ENCODE measurements at places on chromosomes 1 and 21. TPM values are rescaled to one million over a fixed set of nuclear protein-coding genes. Genes with fewer than 3 reads are reported as not detected.

GBP4 gene
- 75.5 TPM for total RNA-seq

GPR3 gene
- 2.4 TPM for total RNA-seq

AK5 gene
- total RNA-seq = not detected

AMY1B gene
- total RNA-seq = not detected

DNA sequence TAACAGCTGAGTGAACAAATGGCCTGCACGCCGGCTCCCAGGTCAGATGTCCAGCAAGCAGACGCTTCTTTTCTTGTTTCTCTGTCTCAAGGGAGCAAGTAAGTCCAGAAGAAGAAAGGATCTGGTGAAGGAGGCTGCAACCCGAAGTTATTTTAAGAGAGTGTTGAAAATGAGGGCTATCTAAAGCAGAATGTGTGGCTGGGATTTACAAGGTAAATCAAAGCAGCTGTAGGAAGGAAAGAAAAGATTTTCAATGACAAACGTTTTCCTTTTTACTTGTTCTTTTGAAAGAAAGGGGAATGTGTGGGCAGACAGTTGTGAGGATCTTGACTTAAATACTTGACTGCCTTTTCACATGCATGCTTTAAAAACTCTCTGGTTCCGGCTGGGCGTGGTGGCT, 311.5 kb downstream of the KIF26B start:
- peaks cover 6% of the 10 kb centered on the region for H3K27me3 ChIP-seq
- no peak overlapping the region for H3K4me3 ChIP-seq

- H3K36me3 ChIP-seq = peaks cover 3% of the 10 kb centered on the region
- H3K27me3 ChIP-seq = peaks cover 11% of the 10 kb centered on the region
- no peak overlapping the region for H3K4me3 ChIP-seq
- H3K27ac ChIP-seq = no peak overlapping the region
- H3K4me1 ChIP-seq = no peaks in the 10 kb centered on the region
- no peak for DNase-seq
Measured at GRCh38 chr1:55057956-55058298, 18.6 kb downstream of the PCSK9 start.

DNA sequence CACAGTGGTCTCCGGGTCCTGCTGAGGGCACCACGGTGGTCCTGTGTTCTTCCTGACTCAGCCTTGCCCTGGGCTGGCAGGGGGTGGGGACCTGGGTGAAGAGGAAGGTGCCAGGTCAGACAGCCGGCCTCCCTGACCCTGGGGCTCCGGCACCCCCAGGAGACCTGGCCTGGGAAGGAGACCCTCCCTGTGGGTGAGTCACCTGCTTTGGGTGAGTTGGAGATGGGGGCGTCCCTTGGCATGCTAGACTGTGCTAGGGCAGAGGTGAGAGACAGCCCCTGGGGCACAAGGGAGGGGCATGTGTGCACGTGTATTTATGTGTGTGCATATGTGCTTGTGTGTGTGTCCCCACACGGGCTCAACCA, 23.4 kb downstream of the SPSB1 start:
- no peak overlapping the region for H3K4me3 ChIP-seq
- DNase-seq = no peak
- peaks cover 17% of the 10 kb centered on the region for H3K4me1 ChIP-seq

GRCh38 chr1:219553934-219554502, 58.9 kb downstream of the ZC3H11B start:
- no peaks in the 10 kb centered on the region for H3K27me3 ChIP-seq
- H3K4me3 ChIP-seq = no peak overlapping the region
- peaks cover 10% of the 10 kb centered on the region for H3K4me1 ChIP-seq
- no peaks in the 10 kb centered on the region for H3K36me3 ChIP-seq

All from endothelial cell (in vitro differentiated cells).